ENCODE measurements at places on chromosomes 6 and 20.
A peak's percentile ranks its signal among the peaks of the same experiment; 100 is the strongest.

DNA sequence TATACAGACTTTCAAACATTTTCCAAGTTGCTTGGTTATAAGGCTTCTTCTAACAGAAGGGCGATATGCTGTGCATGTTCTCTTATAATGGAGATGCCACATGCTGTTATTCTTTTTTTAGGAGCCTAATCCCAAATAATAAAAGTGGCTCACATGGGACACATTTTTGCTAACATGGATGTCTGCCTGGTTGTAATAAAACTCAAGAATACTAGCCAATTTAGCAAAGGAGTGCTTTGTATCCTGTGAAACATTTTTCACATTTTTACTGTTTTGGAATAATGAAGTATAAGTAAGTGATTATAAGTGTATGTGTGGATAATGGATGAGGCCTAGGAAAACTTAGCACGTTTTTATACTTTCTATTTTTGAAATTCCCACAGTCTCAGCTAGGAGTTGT is 312.2 kb downstream of the LAMA2 start:
- DNase-seq, result no peak

GRCh38 chr6:3848925-3849605 is at the start of gene FAM50B:
Gene FAM50B (plus strand): TSS chr6:3849373. CDS start chr6:3849812, 439 bp downstream.
- peak; percentile 67 for DNase-seq

DNA sequence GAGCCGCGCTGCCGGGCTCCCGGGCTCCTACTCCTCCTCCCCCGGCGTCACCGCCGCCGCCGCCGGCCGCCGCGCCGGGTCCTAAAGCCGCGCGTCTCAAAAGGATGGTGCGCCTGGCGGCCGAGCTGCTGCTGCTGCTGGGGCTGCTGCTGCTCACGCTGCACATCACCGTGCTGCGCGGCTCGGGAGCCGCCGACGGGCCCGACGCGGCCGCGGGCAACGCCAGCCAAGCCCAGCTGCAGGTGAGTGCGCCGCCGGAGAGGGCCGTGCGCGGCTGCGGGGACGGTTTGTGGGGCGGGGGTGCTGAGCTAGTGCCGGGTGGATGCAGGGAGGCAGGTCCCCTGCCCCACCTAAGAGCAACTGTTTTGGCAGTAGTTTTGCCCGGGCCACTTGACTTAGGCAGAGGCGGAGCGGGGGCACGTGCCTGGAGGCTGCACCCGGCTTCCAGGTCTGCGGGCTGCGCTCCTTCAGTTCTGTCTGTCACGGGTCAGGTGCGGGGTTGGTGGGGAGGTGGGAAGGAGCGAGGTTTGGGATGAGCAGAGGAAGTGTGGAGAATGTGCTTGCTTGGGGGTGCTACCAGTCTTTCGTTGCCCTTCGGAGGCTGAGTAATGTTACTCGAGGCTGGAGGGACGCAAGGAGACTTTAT is 722 bp downstream of the ISM1 start:
- peak; percentile 11 for DNase-seq

DNA sequence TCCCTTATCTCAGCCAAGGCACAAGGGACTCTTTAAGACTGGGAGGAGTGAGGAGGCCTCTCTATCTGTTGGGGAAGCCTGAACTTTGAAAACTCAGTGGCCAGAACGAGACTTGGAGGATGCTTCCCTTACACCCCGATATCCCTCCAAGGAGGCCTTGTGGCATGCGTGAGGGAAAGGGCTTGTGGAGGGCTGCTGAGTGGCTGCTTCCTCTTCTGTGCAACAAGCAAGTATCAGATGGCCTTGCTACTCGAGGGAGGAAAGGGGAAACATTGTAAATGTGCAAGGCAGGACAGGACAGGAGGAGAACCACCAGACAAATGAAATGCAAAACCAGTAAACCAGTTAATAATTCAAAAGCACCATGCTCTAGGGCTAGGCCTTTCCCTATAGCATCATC is 306.5 kb upstream of the MAP3K7 start:
- DNase-seq, result no peak

DNA sequence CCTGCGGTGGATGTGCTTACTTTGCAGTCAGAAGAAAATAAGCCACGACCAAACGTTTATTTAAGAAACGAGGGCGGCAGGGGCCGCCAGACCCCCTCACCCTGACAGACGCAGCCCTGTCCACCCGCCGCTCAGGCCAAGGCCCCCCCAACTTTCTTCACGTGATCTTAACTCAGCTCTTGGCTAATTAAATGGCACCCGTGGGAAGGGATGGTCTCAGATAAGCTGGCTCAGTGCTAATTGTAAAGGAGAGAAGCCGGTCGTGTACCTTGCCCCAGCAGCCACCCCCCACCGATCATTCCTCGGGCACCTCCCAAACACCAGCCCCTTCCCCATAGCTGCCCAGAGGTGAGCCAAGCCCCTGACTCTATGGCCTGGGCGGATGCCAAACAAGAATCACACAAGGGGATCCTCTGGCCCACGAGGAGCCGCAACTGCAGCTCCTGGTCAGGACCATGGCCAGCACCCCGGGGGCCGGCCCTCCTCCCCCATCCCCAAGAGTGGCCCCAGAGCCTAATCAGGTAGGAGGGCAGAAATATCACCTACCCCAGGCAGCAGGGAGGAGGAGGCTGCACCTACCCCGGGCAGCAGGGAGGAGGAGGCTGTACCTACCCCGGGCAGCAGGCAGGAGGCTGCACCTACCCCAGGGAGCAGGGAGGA is 11.2 kb downstream of the KCNQ2 start:
- DNase-seq, result no peak

DNA sequence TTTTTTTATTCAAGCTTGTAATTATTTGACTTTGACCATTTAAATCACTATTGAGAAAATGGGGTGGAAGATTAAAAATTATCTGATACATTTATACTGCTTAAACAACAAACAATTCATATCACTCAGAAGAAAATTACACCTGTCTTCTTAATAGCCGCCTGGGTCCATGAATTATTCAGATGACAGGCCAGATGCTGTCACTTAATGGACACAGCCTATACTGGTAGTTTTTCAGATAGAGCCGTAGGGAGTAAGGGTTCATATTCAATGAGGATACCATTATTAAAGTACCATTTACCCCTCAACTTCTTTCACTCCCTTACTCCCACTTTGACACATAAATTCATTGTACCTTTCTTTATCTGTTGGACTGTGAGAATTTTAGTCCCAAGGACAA is 1193.4 kb upstream of the MAP3K7 start:
- no peak for DNase-seq

DNA sequence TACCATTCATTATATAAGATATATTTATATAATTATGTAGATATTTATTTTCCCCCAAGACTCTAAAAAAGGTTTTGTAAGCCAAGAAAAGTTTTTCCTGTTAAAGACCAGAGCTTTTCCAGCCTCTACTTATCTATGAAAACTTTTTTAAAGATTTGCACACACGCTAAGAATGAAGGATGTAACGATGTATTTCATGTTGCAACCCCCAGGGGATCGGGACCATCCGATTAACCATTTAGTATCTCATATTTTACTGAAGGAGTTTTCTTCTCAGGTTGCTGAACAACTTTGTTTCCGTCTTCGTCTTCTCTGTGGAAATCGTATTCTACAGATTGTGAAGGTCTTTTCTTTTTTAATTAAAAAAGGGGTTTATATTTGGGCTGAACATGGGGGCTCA is 70.0 kb upstream of the SASH1 start:
- DNase-seq, result no peak

GRCh38 chr6:37643851-37644672 is 53.6 kb downstream of the MDGA1 start:
- DNase-seq, result no peak

- peak; percentile 96 for DNase-seq
These were observed 289.4 kb upstream of the STXBP5 start for GRCh38 chr6:146914489-146915483.

GRCh38 chr20:9031991-9032390 is 36.9 kb upstream of the PLCB4 start:
- peak; percentile 51 for DNase-seq

GRCh38 chr6:149108038-149108748 is 209.3 kb upstream of the TAB2 start:
- DNase-seq, result no peak

DNA sequence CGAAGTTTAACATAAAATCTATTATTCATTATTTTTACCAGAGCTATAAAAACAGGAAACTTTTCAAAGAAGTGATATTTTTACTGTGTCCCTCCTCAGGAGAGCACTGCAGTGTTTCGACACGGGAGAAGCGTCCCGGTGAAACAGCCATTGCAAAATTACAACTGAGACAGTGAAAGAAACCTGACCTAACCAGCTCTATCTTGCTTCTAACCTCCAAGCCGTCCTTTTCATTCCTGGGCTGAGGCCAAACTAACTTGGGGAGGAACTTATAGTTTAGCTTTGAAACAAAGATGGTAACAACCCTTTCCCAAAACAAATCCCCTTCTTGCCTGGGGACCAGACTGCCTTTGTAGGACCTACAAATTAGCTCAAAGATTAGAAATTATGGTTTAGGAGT is 79.2 kb downstream of the WDR27 start:
- DNase-seq, result no peak

DNA sequence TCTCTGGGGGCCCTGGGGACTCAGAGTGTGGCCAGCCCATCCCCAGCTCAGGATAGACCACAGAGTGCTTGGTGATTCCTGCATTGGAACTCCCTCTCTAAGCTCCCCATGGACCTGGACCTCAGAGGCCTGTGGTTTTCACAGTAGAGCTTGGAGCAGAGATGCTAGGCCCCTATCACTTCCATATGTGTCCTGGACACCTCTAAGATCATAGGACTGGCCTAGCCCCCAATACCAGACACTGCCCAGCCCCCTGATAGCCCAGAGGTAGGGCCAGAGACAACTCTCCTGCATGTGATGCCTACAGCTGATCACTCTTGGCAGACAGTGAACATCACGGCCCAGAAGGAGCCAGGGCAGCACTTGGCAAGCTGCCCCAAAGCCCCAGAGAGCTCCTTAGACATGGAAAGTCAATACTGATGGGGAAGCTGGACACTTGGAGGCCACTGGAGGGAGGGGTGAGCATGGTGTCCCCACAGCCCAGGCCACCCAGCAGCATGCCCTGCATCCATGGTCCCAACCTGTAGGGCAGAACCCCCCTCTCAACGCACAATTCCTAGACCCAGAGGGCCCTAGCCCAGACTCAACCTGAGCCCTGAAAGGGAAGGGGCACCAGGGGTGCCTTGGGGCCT is 27.1 kb downstream of the UBD start:
- DNase-seq, result no peak

DNA sequence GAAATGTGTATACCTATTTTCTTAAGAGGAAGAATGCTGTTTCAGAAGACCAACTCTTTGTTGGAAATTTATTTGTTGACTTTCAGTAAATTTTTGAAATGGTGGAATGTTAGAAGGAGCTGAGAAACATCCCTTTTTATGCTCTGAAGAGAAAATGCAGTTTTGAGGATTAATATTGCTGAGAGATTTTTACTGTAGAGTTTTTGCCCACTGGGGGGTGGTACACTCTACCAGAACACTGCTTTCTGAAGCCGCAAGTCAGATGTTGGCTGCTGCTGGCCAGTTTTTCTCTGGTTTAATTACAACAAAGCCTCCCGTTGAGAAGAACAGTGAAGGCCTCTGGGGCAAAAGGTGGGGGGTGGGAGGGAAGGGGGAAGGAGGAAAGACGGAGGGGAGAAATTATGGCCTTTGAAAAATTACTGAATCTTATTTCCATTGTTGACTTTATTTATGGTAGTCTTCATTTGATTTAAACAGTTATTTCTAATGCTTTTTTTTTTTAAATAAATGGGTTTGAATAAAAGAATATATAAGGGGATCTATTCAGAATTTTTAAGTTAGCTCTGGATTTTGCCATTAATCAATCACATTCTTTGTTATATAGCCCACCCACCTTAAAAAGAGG is 3.0 kb downstream of the FLRT3 start:
- peak; percentile 43 for DNase-seq

- DNase-seq, result no peak
These were observed 155.0 kb upstream of the SUPT3H start for GRCh38 chr6:45532721-45533210.

Measured in fibroblast of skin of left quadriceps (primary cell).